ENCODE measurements at places on chromosomes 7 and 10.

DNA sequence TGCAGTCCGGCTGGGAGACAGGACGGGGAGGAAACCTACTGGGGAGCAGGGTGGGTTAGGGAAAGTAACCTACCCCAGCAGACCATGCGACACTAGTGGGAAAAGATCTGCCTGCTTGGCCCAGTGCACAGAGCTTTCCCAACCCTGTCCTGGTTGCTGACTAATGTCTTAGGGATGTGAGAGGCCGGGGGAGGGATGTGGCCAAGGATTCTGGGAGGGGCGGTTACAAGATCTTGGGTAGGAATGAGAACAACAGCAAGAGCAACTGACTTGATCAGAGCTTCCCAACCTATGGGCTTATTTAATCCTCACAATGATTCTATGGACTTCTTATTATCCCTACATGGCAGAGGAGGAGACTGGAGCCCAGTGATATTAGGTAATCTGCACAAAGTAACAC, 24.0 kb upstream of the EIF5AL1 start:
- no peak overlapping the region for H3K4me3 ChIP-seq
- no peaks in the 10 kb centered on the region for H3K27me3 ChIP-seq
- H3K4me1 ChIP-seq = no peaks in the 10 kb centered on the region
- H3K36me3 ChIP-seq = no peaks in the 10 kb centered on the region
- H3K27ac ChIP-seq = no peak overlapping the region

DNA sequence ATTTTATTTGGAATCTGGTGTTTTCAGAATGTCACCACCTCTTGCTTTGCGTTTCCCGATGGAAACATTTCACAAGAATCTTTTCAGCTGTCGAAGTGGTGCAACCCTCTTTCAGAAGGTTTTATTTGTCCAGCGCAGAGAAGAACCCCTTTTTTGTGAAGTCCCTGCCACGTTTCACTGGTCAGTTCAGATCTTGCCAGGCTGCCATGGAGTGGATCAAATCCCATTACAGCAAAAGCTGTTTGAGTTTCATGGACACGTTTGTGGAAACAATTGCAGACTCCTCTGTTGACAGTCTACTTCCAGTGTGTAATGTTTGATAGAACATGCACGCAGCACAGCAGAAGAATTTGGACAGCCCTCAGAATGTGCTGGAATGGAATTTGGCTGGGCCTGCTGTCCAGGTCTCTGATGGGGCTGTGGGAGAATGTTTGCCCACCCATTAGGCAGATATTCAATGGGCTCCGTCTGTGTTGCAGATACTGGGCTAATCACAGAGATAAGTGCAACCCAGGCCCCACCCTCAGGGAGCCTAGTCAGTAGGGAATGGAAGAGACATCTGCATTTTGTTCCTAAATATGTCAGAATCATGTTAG, 143.2 kb downstream of the GRK5 start:
- H3K36me3 ChIP-seq = peaks cover 36% of the 10 kb centered on the region
- H3K27me3 ChIP-seq = no peaks in the 10 kb centered on the region
- peaks cover 2% of the 10 kb centered on the region for H3K4me1 ChIP-seq
- H3K27ac ChIP-seq = no peak overlapping the region
- DNase-seq = no peak

GRCh38 chr10:104146882-104147281, 24.9 kb downstream of the SFR1 start:
- DNase-seq = no peak
- peaks cover 13% of the 10 kb centered on the region for H3K27me3 ChIP-seq
- H3K36me3 ChIP-seq = peaks cover 5% of the 10 kb centered on the region
- H3K4me1 ChIP-seq = no peaks in the 10 kb centered on the region
- no peak overlapping the region for H3K27ac ChIP-seq
- H3K4me3 ChIP-seq = no peak overlapping the region

DNA sequence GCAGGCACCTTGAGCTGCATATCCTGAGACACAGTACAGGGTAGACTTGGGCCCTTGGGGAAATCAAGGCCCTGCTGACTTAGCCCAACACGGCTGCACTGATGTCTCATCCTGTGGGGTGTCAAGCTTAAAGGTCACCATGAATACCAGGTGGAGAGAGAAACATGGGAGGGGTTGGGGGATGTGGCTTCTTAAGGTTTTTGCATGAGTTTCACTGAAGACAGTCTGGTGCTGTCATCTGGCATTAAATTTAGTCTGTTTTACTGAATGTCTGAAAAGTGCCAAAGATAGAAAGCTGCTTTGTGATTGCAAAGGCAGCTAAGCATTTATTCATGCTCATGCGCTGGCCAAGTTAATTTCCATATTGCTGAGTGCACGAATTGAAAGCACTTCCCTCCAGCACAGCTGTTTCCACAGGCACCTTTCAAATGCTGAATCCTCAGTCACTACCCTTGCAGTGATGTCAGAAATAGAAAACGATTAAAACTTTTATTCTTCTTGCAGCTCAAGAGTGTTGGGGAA, 102.1 kb downstream of the OSBPL3 start:
- DNase-seq = peak; percentile 48
- H3K36me3 ChIP-seq = peaks cover 16% of the 10 kb centered on the region
- no peaks in the 10 kb centered on the region for H3K27me3 ChIP-seq
- H3K4me3 ChIP-seq = peak overlapping the region; percentile 63
- H3K27ac ChIP-seq = peak overlapping the region; percentile 91

- peak; percentile 66 for DNase-seq
- peaks cover 42% of the 10 kb centered on the region for H3K4me1 ChIP-seq
- peak within 1 kb of the TSS; percentile 98 for H3K27ac ChIP-seq
- peak within 1 kb of the TSS; percentile 96 for H3K4me3 ChIP-seq
These were observed at the start of gene TRIM8 for GRCh38 chr10:102644066-102644645. TSS of gene TRIM8 (plus strand) at chr10:102644479. CDS start at chr10:102644618, 139 bp downstream.

DNA sequence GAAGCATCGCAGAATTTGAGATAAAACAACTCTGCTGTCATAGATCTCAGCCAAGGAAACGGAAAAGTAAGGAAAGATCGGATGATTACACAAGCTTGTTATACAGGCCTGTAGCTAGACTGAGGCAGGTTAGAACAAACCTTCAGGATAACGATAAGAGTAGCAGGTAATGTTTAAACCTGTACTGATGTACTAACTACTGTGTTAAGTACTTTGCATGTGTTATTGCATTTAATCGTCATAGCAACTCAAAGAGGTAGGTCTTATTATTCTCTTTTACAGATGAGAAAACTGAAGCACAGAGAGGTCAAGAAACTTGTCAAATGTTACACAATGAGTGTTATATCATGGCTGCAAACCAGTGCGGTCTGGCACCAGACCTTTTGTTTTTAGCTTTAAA, 352.5 kb downstream of the GPAM start:
- H3K36me3 ChIP-seq = no peaks in the 10 kb centered on the region
- H3K27me3 ChIP-seq = no peaks in the 10 kb centered on the region
- H3K27ac ChIP-seq = no peak overlapping the region

- H3K36me3 ChIP-seq = no peaks in the 10 kb centered on the region
- H3K27ac ChIP-seq = no peak overlapping the region
- no peak for DNase-seq
- H3K27me3 ChIP-seq = no peaks in the 10 kb centered on the region
- no peak overlapping the region for H3K4me3 ChIP-seq
These were observed 57.7 kb upstream of the ZNRF2 start for GRCh38 chr7:30226614-30227268.

DNA sequence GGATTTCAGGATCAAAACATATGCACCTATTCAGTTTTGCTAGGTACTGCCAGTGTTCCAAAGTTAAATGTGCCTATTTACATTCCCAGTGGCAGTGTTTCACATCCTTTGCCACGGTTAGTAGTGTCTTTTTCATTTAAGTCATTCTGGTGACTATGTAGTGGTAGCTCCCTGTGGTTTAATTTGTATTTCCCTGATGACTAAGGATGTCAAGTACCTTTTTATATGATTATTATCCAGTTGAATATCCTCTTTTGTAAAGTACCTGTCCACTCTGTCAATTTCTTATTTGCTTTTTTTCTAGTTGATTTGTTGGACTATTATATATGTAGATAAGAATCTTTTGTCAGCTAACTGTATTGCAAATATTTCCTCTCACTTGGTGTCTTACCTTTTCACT, 45.1 kb downstream of the TMEM60 start:
- no peaks in the 10 kb centered on the region for H3K27me3 ChIP-seq
- no peak overlapping the region for H3K27ac ChIP-seq
- DNase-seq = no peak
- no peak overlapping the region for H3K4me3 ChIP-seq

GRCh38 chr10:86836044-86836443, 79.6 kb downstream of the BMPR1A start:
- H3K27me3 ChIP-seq = no peaks in the 10 kb centered on the region
- no peak overlapping the region for H3K27ac ChIP-seq
- H3K4me3 ChIP-seq = no peak overlapping the region
- no peaks in the 10 kb centered on the region for H3K36me3 ChIP-seq
- H3K4me1 ChIP-seq = peaks cover 10% of the 10 kb centered on the region

DNA sequence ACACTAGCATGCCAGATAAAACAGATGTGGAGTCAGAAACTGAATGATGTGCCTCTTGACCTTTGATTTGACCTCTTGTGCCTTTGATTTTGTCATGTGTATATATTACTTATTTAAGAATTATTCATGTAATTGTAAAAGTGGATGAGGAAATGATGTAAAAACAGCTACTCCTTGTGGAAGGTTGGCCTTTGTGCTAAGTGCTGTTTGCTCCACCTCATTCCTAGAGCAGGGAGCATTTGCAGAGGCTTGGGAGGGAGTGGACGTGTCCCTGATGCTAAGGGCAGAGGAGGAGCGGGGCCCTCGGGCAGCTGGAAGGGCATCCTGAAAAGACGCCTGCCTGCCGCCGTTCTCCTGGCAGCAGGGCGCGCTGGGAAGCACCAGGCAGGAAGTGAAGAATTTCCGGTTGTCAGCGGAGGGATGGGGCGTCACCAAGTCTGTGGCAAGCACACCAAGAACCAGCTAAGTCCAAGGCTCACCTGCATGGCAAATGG, 197.6 kb upstream of the ZNF32 start:
- H3K36me3 ChIP-seq = no peaks in the 10 kb centered on the region
- peak overlapping the region; percentile 56 for H3K4me3 ChIP-seq
- peaks cover 19% of the 10 kb centered on the region for H3K4me1 ChIP-seq
- DNase-seq = peak; percentile 41
- H3K27ac ChIP-seq = peak overlapping the region; percentile 89
- no peaks in the 10 kb centered on the region for H3K27me3 ChIP-seq

DNA sequence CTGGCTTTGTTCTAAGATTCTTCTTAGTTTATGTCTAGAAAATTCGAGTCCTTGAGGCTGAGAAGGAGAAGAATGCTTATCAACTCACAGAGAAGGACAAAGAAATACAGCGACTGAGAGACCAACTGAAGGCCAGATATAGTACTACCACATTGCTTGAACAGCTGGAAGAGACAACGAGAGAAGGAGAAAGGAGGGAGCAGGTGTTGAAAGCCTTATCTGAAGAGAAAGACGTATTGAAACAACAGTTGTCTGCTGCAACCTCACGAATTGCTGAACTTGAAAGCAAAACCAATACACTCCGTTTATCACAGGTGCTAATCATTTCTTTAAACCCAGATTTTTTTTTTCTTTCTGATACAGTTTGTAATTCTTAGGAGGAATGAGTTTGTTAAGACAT, 6.7 kb downstream of the CEP55 start:
- H3K27me3 ChIP-seq = no peaks in the 10 kb centered on the region
- no peak overlapping the region for H3K4me3 ChIP-seq
- H3K36me3 ChIP-seq = peaks cover 61% of the 10 kb centered on the region
- DNase-seq = no peak
- no peak overlapping the region for H3K27ac ChIP-seq

GRCh38 chr7:74093671-74094223, 10.1 kb downstream of the LIMK1 start:
- H3K4me3 ChIP-seq = peak overlapping the region; percentile 79
- H3K27ac ChIP-seq = peak overlapping the region; percentile 93
- DNase-seq = peak; percentile 27
- H3K36me3 ChIP-seq = peaks cover 16% of the 10 kb centered on the region

- H3K36me3 ChIP-seq = no peaks in the 10 kb centered on the region
- H3K4me3 ChIP-seq = no peak overlapping the region
- H3K27me3 ChIP-seq = peaks cover 71% of the 10 kb centered on the region
- DNase-seq = no peak
These were observed 169.1 kb upstream of the PPP1R3A start for GRCh38 chr7:114087653-114088469.

DNA sequence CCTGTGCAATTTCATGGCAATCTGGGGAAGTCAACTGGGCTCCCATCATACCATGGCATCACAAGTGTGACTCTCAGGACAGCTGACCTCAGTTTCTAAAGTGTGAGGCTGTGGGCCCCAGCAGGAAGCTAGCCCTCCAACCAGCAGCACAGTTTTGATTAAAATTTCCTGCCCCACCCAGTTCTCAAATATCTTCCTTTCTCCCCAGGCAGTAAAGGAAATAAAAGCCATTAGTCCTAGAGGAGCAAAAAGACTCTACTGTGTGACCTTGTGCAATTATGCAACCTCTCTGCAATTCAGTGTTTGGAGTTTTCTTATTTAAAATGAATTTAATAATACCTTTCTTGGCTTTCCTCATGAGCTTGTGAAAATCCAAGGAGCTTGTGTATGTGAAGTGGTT, 143.1 kb upstream of the CDCA7L start:
- no peaks in the 10 kb centered on the region for H3K36me3 ChIP-seq
- H3K4me3 ChIP-seq = no peak overlapping the region

GRCh38 chr7:155201325-155202087, 96.2 kb upstream of the INSIG1 start:
- peaks cover 49% of the 10 kb centered on the region for H3K4me1 ChIP-seq
- no peak for DNase-seq
- H3K36me3 ChIP-seq = peaks cover 4% of the 10 kb centered on the region
- H3K27me3 ChIP-seq = no peaks in the 10 kb centered on the region
- no peak overlapping the region for H3K4me3 ChIP-seq
